ENCODE measurements at places on chromosomes 2 and 18.

- DNase-seq, result no peak
Observed at GRCh38 chr2:133247631-133248030, 320.6 kb downstream of the NCKAP5 start.

- DNase-seq, result no peak
Observed at GRCh38 chr2:11745613-11746375, 638 bp upstream of the LPIN1 start.

- DNase-seq, result no peak
Observed at GRCh38 chr2:204680576-204680975, 135.3 kb downstream of the PARD3B start.

DNA sequence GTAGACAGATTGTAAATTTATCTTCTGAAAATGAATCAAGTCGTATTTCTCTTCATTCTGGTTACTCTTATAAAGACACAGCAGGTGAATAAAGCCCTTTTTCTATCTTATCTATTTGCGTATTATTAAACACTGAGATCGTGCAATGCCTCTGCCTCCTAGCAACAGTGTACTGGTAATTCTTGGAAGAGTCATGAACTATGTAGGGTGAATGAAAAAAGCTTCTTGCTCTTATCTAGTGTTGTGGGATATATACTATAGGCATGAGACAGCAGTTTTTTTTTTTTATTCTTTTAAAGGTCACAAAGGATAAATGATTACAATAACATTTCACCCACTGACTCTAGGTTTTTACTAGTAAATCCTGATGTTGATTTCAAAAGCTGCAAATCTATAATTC lies 324.2 kb downstream of the PDE11A start:
- DNase-seq, result no peak

DNA sequence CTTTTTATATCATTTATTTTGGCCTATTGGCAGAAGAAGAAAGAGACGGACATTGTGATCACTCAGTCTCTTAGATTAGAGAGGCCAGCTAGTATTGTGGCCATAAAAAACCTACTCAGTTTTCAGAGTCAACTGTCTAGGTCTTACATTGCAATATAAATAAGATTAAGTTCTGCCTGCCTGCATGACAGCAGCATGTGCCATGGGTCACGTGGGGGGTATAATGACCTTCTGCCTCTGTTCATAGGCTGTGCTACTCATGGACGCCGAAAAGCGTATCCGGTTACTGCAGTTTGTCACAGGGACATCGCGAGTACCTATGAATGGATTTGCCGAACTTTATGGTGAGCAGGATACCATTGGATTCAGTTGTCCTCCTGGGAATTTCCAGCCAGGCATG lies 238.5 kb downstream of the ALPK2 start:
- DNase-seq, result no peak

DNA sequence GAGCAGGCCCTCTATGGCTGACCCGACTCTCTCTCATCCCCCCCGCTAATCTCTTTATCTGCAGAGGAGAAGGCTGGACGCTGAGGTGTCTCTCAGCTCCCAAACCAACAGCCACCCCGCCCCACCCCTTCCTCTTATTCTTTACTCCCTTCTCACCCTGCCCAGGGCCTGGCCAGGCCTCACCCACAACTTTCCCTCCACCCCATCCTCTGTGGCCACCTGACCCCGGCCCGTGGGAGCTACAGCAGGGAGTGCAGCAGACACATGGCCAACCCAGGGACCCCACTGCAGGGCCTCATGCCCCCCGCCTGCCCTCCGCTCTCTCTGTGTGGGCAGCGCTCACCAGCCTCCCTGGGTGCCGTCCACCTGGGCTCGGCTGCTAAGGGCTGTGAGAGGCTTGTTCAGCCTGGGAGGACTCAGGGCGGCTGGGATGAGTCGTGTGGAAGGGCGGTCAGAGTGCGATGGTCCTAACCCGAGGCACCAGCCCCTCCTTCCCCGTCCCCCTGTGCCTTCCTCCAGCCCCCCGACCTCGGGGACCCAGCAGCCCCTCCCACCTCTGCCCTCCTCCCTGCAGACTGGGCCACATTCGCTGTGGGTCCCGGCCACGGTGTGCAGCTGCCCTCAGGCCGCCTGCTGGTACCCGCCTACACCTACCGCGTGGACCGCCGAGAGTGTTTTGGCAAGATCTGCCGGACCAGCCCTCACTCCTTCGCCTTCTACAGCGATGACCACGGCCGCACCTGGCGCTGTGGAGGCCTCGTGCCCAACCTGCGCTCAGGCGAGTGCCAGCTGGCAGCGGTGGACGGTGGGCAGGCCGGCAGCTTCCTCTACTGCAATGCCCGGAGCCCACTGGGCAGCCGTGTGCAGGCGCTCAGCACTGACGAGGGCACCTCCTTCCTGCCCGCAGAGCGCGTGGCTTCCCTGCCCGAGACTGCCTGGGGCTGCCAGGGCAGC lies 6.8 kb downstream of the NEU4 start:
- DNase-seq, result no peak

DNA sequence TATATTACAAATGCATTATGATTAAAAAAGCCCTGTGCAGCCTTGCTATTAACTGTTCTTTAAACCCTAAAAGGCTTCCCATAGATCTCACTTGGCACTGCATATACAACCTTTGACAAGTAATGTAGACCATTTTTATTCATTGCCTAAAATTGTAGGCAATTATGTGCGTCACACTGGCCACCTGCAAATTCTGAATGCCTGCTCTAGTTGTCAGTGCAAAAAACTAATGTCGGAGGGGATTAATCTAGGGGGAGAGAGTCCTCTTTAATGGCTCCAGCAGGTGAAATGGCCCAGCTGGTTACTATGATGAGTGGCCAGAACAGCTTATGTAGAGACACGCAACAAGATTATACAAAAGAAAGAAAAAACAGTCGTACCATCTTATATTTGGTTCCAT lies 123.2 kb downstream of the OLA1 start:
- DNase-seq, result no peak

DNA sequence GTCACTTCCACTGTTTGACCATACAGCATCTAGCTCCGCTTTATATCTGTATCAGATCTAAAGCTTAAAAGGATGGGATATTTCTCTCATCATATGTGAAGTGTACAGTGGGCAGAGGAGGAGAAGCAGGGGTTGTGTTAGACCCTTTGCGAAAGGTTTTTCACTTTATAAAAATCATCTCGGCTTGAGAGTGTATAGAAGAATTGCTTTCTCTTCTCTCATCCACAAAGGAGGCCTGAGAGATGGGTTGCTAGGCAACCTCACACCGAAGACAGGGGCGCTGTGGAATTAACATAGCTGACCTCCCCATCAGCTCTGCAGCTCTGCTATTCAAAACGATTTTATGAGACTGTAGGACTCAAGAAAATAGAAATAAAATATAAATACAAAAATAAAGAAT lies 70.2 kb upstream of the GALNT3 start:
- no peak for DNase-seq

All from stimulated activated CD8-positive, alpha-beta memory T cell treated with anti-CD3 and anti-CD28 coated beads, Interleukin-4, amount 100 ng/mL, for 1 hour (primary cell).